ENCODE measurements at places on chromosomes 1 and 21. TPM values are rescaled to one million over a fixed set of nuclear protein-coding genes. Genes with fewer than 3 reads are reported as not detected.

SELL gene
- total RNA-seq: 1.1 TPM

SLC6A9 gene
- total RNA-seq: 4.2 TPM

FOXD2 gene
- under 0.01 TPM for total RNA-seq

TSTD1 gene
- 41.4 TPM for total RNA-seq

PALMD gene
- 31.9 TPM for total RNA-seq

All from regular cardiac myocyte (primary cell).